ENCODE measurements at places on chromosomes 3 and 15.

DNA sequence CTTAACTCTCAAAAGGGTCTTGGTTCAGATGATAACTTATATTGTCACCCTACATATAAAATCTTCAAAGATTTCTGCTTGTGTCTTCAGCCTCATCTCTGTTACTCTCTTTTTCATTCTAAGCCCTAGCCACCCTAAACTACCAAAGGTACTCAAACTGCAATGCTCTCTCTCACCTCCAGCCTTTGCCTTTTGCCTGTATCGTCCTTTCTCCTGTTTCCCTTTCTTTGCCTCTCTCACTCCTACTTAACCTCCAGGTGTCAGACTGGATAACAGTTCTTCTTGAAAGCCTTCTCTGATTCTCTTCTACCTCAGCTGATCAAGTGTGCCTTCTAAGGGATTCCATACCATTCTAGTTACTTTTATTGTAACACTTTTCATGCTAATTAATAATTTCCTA, 149.8 kb downstream of the SERPINI1 start:
- no peak for DNase-seq

DNA sequence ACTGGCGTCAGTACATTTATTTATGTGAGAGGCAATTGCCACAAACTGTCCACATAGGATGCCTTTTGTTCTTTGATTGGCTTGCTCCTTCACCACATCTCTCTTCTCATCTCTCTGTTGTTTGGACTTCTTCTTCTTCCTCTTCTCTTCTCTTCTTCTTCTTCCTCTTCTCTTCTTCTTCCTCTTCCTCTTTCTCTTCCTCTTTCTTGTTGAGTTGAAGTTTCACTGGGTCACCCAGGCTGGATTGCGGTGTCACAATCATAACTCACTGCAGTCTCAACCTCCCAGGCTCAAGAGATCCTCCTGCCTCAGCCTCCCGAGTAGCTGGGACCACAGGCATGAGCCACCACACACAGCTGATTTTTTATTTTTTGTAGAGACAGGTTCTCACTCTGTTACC, 67.7 kb upstream of the GSK3B start:
- no peak for DNase-seq

GRCh38 chr3:100760377-100760776, 51.1 kb downstream of the TFG start:
- DNase-seq: no peak

DNA sequence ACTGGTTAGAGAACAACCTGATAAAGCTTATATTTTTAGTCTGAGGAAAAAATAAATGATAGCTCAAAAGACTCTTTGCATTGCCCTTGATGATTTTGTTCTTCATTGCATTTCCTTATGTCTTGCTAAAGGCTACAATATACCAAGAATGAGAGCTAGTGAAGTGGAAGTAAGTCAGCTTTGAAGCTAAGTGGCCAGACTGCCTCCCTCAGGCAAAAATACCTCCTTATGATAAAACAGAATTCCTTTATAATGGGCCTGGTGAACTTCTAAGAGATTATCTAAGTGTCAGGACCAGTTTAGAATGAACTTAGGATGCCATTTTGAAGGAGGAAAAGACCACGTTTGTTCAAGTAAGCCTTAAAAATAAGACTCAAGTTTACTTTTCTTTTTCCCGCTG, 678.4 kb downstream of the ROBO2 start:
- DNase-seq: no peak

DNA sequence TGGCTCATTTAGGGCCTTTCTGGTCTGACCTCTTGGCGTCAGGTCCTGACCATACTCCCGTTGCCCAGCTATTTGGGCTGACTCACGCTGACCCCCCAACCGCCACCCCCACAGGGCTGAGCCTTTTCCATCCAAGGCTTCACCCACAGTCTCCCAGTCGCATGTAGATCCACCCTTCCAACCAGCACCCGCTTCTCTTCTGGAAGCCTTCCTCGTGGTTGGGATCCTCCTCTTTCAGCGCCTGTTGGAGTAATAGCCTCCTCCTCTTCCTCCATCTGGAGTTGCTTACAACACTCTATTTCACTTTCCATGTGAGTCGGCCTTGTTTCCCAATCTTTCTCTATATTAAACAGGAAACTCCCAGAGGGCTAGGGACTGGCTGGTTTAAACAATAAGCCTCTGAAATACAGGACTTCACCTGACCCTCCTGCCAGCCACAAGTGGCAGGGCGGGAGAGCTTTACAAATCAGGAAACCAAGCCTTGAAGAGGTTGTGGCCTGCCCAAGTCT, 2.1 kb upstream of the ALAS1 start:
- no peak for DNase-seq

- no peak for DNase-seq
Observed at GRCh38 chr3:186782542-186783057, 777 bp upstream of the EIF4A2 start.

GRCh38 chr15:101138913-101139880, 112.7 kb downstream of the CHSY1 start:
- DNase-seq: no peak

GRCh38 chr3:149291178-149291577, 42.3 kb downstream of the TM4SF18 start:
- no peak for DNase-seq

DNA sequence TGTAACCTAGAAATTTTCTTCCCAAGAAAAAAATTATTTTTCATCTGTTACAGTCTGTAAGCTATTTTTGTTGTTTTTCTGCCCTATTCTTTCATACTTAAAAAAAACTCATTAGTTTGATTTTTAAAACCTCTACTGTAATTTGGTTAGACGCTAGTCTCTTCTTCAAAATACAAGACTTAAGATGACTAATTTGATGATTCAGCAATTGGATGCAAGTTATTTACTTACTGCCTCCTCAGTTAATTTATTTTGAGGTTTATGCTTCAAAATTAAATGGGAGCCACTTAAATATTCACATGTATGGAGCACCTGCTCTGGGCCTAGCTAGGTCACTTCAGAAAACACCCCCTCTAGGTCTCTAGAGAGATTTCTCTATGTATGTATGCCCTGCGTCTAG, 132.4 kb downstream of the IQCH start:
- no peak for DNase-seq

- DNase-seq: no peak
Observed at GRCh38 chr15:60510006-60510405, 31.1 kb upstream of the ICE2 start.

DNA sequence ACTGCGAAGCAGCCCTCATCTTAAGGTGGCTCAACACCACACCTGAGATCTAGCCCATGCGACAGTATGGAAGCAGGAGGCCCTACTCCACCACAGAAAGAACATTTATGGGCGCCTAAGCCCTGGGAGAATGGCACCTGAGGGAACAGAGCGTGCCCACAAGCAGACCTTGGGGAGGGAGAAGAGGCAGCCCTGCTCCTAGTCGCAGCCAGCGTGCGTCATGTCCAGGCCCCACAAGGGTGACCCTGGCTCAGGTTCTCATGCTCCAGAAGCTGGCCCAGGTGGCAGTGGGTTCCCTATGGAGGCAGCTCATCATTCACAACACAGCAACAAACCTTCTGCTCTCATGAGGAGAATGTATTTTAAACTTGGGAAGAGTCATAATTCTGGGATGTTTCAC, 19.3 kb upstream of the ANPEP start:
- DNase-seq: no peak

DNA sequence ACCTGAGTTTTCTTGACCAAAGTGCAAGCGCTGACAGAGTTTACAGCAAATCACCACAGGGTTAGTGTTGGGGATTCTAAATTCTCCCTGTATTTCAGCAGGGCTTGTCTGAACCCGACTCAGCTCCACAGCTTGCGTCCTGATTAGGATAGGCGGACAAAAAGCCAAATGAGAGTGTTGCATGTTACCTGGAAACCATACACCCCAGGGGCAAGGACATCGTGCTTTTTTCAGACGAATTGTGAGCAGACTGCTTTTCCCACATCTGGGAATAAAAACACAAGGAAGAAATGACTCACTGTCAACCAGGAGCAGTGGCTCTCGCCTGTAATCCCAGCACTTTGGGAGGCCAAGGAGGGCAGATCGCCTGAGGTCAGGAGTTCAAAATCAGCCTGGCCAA, 3.0 kb downstream of the DZIP1L start:
- no peak for DNase-seq

DNA sequence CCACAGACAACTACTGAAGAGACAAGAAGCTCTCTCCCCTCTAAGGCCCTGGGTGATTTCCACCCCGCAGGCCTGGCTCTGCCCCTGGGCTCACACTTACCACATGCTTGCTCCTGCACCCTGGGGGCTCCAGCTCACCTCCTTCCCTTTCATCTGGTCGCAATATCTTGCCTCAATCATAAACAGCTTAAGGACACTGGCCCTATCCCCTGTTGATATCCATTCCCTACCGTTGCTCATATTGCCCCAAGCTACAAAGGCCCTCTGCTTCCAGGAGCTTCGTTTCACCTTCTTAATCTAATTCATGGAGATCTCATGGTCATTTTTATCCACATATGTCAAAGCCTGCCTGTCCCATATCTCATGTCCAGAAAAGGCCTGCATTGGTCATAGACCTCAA, 46.0 kb upstream of the TSEN2 start:
- no peak for DNase-seq

DNA sequence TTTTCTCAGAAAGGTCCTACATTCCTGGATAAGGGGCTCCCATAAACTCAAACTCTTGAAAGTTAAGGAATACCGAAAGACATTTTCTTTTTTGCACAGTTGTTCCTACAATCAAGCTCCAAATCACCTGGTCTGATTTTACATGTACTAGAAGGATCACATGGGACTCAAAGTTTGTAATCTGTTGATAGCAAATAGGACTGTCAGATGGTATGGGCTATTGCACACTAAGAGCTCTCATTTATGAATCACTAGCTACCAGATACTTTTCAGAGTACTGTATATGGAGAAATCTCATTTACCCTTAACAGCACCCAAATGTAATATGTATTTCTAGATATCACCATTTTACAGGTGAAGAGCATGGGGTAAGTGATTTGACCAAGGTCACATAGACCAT, 49.5 kb upstream of the CMSS1 start:
- no peak for DNase-seq

GRCh38 chr3:13548696-13549622, at the start of gene FBLN2:
Gene FBLN2, plus strand, starts transcription at chr3:13549125. Its CDS starts 21,231 bp downstream, at chr3:13570356.
- peak; percentile 23 for DNase-seq

DNA sequence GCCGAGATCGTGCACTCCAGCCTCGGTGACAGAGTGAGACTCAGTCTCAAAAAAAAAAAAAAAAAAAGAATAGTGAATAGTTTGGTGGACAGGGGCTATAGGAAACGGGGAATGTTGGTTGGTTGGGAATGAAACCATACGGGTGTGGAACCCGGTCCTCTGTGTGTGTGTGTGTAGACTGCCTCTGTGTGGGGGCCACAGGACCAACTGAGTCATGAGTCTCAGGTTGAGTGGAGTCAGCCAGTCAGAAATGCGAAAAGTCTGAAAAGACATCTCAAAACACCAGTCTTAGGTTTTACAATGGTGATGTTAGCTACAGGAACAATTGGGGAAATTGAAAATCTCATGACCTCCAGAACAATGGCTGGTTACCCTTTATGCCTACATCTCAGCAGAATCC, 44.5 kb downstream of the ZDHHC19 start:
- DNase-seq: no peak

- DNase-seq: no peak
Observed at GRCh38 chr3:30408105-30408557, 198.3 kb upstream of the TGFBR2 start.

DNA sequence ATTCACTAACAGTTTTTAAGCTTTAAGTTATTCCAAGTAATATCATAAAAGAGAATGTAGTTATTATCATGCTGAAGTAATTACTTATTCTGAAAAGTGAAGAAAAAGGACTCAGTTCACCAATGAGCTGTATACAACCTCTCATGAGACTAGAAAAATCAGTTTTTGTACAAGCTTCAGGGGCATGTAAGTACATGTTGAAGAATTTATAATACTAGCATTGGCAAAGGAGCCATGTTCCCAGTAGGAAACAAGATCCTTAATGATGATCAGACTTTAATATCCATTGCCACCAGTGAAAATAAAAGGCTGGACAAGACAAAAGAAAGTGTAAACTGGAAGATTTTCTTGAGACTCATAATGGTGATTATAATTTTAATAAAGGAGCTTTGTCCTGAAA, 532.8 kb downstream of the PLOD2 start:
- DNase-seq: no peak

DNA sequence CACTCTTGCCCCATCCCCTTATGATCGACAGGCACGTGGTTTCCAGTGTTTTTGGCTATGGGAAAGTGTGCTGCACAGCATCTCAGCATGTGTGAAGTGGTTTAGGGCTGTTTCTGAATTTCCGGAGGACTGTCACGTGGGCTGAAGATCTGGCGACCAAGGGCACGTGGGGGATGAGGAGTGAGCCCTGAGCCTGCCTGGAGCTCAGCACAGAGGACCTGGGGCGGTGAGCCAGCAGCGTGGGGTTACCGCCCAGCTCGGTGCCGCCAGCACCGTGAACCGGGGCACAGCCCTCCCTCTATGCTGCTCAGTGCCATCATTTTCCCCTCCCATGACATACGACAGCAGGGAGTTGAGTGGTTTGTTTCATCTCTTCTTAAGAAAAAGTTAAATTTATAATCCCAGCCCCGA, 150.2 kb downstream of the DNAJB8 start:
- DNase-seq: peak; percentile 32

GRCh38 chr3:119085070-119085439, 50.4 kb upstream of the IGSF11 start:
- DNase-seq: no peak

Measured in stimulated activated CD4-positive, alpha-beta T cell treated with anti-CD3 and anti-CD28 coated beads, Interleukin-12 subunit alpha, Interleukin-12 subunit beta, amount 100 ng/mL, for 4 hours (primary cell).